ENCODE measurements at places on chromosomes 6 and 20.
A peak's percentile ranks its signal among the peaks of the same experiment; 100 is the strongest.

GRCh38 chr20:33686100-33686983 lies at the start of gene E2F1:
E2F1 (minus strand) TSS chr20:33686385; CDS start chr20:33686264, 121 bp downstream.
- peak; percentile 95 for DNase-seq

- no peak for DNase-seq
These were observed 13.0 kb downstream of the EFCAB8 start for GRCh38 chr20:32871627-32872160.

GRCh38 chr6:26142026-26142425 lies 54.8 kb downstream of the HFE start:
- DNase-seq, result no peak

- DNase-seq, result no peak
These were observed 2.2 kb downstream of the HSPA1B start for GRCh38 chr6:31829633-31830283.

DNA sequence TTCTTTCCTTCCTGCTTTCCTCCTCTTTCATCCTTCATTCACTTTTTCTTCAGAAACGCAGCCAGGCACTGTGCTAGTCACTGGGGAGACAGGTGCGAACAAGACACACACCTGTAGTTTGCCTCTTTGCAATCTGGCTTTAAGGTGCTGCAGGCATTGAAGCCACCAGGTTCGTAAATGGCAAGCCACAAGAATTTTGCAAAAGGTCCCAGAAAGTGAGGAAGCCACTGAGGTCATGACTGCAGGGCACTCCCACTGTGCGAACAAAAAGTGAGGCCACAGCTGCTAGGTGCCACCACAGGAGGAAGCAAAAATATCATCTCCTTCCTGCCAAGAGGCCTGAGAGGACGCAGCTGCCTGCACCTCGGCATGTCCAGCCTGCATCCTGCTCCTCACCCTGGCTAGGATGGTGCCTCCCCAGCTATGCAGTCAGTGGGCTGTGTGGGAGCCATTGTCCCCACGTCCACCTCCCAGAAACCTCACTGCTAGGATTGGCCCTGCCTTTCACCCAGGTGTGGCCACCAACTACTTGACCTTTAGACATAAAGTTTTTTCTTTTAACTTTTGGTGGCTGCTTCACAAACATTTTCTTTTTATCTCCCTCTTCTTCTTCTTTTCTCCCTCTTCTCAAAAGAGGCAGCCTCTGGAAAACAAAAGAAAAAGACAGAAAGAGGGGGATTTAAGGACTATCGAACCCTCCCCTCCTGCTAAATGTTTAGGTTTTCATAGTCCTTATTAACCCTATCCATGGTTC lies 230.8 kb downstream of the BCAS1 start:
- peak; percentile 29 for DNase-seq

GRCh38 chr20:59207742-59208357 lies 44.2 kb downstream of the ZNF831 start:
- peak; percentile 70 for DNase-seq

DNA sequence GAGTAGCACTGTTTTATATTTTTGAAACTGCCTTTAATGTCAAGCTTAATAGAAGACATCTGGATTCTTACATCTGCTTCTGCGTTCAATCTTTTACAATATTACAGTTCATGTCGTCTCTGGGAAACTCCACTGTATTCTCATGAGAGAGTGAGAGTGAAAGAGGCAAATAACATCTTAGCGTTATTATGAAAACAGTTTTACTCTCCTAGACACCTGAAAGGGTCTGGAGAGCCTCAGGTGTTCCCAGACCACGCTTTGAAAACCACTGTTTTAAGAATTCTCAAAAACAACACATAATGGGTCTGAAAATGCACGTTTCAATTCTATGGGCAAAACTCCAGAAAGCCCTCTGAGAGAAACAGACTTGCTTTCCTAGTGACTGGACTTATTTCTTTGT lies 63.3 kb downstream of the ARHGAP18 start:
- no peak for DNase-seq

DNA sequence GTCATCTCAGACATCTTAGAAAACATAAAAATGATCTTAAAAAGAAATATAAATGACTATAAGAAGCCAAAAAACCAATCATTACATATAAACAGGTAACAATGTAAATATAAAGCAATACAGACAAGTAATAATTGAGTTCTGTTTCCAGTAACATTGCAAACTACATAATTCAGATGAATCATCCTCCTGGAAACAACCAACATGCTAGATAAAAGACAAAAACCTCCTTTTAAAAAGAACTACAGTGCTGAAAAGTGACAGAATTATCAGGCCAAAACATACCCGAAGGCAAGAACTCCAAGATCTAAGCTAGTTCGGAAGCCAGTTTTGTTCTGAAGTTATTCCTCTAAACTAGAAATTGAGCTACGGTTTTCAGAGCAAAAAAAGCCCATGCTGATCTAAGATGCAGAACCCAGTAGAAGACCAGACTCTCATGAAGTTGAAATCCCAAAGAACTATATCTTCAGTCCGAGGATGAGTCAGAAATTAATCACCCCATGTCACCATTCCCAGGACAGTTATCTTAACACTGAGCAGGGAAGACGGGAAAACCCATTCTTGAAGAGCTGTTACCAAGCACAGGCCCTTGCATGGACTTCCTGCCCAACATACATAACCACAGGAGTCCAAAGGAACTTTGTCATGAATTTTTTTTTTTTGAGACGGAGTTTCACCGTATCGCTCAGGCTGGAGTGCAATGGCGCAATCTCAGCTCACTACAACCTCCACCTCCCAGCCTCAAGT lies 9.8 kb downstream of the PGM3 start:
- no peak for DNase-seq

DNA sequence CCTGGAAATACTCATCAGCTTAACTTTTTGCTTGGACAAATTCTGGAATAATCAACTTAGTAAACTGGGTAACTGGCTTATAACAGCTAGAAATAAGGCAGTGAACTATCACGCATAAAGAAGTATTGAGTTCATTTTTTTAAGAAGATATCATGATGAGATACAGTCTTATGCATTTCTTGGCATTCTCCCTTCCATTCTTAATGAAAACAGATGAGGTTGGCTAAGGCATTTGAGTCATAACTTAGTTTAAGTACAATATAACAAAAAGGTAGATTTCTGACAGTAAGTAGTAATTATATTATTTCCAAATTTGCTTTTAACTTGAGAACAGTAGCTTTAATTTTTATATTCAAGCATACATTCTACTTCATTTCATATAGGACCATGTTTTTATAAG lies 56.1 kb downstream of the SAMD5 start:
- DNase-seq, result no peak

DNA sequence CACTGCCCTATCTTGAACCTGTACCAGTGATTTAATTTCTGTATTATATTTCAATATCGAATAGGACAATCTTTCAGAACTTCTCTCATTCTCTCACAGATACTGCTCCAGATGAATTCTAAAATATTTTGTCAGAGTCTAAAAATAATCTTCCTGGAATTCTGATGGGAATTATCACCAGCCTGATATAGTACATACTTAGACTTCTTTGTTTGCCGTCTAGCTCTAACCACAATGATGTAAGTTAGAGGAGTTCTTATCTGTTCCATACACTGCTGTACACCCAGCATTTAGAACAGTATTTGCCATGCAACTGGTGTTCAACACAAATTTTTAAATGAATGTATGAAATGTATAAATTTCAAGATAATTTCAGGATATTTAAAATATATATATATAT lies 1.3 kb upstream of the HUS1B start:
- DNase-seq, result no peak

- no peak for DNase-seq
These were observed 173.0 kb downstream of the GMDS start for GRCh38 chr6:2072453-2072852.

- no peak for DNase-seq
These were observed 150.1 kb downstream of the DHX35 start for GRCh38 chr20:39112178-39112743.

GRCh38 chr20:19913927-19914614 lies 103.1 kb upstream of the NAA20 start:
- DNase-seq, result no peak

DNA sequence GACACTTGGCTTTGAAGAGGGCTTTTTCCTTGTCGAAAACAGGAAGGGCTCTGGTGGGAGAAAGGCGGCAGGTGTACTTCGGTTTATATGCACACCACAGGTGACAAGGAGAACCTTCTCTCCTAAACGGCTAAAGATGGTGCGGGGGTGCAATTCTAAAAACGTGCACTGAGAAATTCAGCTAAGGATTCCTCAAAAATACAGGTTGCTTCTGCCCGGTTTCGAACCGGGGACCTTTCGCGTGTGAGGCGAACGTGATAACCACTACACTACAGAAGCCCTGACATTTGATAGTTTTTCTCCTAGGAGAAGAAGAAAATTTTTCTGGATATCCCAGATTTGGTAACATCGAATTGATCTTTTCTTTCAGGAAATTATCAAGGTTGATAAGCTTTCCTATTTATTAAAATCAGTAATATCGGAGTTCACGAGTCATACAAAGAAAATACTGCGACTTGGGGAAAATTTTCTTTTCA lies 32.0 kb downstream of the POM121L2 start:
- DNase-seq, result peak; percentile 3

DNA sequence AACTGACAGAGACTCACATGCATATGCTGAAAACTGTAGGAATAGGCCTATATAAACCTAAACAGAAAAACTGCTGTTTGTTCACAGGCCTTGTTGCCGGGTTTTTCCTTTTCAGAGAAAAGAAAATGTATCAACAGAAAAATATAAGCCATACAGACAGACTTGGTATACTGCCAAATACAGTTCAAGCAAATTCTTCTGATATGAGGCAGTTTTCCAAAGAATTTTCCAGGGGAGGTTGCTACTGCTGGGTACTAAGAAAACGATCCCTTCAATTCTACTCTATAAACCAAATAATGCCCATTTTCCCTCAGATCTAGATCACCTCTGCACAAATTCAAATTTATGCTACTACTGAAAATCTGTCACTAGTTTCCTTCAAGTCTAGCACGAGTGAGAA lies 59.4 kb downstream of the ME1 start:
- no peak for DNase-seq

- no peak for DNase-seq
These were observed 82.2 kb downstream of the PAK5 start for GRCh38 chr20:9756660-9757059.

DNA sequence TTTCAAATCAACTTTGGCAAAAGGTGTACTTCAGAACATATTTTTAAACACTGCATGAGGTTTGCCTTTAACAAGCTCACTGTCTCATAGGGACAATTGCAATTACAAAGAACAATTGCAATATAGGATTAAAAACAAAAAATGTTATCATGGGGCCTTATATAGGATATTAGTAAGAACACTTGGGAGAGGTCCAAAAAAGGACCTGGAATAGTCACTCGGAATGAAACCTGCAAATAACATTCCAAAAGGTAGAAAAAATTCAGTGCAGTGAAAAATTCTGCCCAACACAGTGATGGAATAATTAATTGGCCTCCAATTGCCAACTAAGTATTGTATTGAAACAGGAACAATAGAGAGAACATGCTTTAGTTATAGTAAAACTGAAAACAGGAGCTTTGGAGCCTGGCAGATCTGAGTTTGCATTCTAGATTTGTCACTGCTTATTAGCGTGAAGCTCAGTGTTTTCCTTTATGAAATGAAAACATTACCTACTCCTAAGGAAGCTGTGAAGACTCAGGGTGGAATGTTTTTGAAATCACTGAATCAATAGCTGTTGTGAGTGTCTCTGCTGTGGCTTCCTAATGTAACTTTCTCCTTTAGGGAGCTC lies 172.6 kb upstream of the BMP5 start:
- no peak for DNase-seq

DNA sequence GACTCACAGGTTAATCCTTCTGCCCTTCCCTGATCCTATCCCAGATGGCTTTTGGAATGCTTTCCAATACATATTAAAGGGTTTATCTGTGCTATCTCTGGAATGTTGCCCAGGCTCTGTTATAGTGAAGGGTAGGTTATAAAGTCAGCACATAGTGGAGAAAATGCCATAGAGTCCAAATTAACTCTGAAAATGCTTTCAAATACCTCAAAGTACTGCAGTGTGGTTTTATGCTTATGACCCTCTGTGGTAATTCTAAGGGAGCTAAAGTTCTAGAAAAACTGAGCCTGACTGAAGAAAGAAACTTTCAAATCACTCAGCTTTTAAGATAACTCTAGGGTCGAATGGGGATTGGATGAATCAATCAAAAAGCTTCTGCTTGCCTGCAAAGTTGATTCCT lies 159.8 kb downstream of the PLCB1 start:
- no peak for DNase-seq

- no peak for DNase-seq
These were observed 45.4 kb downstream of the RARS2 start for GRCh38 chr6:87544474-87544735.

- no peak for DNase-seq
These were observed 17.8 kb upstream of the ZNF217 start for GRCh38 chr20:53611449-53611894.

DNA sequence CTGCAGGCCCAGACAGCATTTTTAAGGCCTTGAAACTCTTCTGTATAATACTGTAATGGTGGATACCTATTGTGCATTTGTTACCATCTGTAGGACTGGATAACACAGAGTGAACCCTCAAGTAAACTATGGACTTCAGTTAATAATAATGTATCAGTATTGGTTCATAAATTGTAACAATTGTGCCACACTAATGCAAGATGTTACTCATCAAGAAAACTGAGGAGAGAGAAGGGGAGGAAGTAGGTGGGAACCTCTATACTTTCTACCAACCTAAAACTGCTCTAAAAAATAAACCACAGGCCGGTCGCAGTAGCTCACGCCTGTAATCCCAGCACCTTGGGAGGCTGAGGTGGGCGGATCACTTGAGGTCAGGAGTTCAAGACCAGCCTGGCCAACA lies 10.8 kb downstream of the MAPK13 start:
- DNase-seq, result no peak

- no peak for DNase-seq
These were observed 121.6 kb downstream of the ADAT2 start for GRCh38 chr6:143328876-143329275.

GRCh38 chr6:105934708-105935107 lies 151.4 kb upstream of the PRDM1 start:
- no peak for DNase-seq

DNA sequence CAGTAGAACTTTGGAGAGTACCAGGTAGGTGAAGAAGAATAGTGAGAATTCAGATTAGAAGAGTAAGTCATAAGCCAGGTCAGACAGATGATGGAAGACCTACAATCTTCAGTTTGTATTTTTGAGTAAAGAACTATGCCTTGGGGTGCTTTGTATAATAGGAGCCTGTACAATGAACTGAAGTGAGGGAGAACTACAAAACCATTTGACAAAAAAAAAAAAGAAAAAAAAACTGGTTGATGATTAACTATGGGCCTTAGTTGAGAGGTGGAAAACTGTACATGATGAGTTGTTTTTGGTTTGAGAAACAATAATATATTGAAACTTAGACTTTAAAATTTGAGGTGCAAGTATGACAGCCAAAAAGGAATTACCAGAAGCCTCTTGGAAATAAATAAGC lies 25.7 kb downstream of the VTA1 start:
- DNase-seq, result no peak

GRCh38 chr20:46953596-46953995 lies 59.0 kb downstream of the EYA2 start:
- DNase-seq, result no peak
